ENCODE measurements at places on chromosomes 2 and 18.

DNA sequence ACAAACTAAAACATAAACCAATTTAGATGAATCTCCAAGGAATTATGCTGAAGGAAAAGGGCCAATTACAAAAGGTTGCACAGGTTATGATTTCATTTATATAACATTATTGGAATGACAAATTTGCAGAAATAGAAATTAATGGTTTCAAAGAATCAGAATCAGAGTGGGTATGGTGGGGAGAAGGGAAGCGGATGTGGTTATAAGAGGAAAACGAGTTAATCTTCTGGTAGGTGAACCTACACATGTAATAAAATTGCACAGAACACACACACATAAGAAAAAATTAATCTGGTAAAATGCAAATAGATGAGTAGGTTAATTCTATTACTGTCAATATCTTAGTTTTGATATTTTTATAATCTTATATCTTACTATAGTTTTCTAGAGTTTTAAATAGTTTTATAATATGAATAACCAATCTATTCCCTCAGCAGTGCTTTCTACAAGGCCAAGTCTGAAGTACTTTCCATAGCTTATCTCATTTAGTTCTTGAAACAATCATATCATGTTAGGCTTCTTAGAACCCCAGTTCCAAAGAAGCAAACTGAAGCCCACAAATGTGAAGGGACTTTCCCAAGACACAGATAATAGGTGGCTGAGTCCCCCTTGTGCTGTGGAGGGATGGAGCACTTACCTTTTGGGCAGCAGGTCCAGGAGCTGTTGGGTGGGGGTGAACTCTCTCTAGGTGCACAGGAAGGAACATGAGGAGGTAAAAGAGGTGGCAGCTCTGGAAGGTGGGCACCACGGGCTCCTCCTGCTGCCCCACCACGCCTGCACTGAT is 31.5 kb downstream of the ZNF519 start:
- DNase-seq: no peak

GRCh38 chr2:226066391-226066790 is 666.9 kb downstream of the NYAP2 start:
- DNase-seq: no peak

- no peak for DNase-seq
Observed at GRCh38 chr2:109013051-109013450, 24.0 kb upstream of the EDAR start.

DNA sequence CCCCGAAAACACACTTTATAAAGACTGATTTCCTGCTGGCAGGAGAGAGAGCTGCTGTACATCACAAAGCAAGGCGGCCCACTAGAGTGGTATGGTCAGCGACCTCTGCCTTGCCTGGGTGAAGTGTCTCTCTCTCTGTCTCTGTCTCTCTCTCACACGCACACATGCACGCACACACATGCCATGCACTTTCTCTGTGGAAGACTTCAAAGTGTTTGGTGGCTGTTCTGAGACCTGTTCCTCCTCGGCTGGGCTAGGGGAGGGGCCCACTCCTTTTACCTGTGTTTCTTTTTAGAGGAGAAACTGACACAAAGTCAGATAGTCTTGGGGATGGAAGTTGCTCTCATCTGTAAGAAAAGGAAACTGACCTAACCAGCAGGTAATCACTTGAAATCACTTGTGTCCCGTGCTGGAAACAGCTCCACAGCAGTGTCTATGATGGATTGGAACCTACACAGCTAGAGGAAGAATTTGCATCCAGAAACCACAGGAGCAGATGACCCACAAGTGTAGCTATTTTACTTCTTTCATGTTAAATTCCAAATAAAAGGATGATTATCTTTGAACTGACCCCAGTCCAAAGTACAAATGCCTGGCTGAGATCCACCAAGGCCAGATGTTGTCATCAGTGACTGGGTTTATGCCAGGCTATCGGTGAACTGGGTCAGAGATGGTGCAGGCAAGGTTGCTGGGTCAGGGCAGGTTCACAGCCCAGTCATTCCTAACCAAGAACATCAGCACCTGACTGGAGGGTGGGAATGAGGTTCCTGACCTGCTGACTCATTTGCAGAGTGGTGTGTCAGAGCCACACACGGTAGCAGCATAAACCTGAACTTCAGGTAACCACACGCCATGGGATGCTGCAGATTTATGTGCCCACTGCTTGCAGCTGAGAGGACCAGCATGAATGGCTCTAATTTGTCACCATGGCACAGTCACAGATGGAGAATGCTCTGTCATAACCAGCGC is 63.0 kb downstream of the NPAS2 start:
- no peak for DNase-seq

- no peak for DNase-seq
Observed at GRCh38 chr2:21118302-21118920, 5.4 kb upstream of the TDRD15 start.

DNA sequence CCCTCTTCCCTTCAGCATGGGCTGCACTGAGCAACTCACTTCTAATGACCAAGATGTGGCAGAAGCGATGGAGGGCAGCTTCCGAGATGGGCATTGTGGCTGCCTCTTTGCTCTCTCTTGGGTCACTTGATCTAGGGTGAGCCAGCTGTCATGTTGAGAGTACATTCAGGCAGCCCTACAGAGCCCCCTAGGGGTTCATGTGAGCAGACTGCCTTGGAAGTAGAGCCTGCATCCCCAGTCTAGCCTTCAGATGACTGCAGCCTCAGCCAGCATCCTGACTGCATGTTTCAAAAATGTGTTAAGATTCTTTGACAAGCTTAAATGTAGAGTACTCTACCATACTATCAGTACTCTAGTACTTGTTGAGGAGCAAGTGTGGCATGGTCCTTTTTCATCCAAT is 143.9 kb downstream of the NCK2 start:
- no peak for DNase-seq

DNA sequence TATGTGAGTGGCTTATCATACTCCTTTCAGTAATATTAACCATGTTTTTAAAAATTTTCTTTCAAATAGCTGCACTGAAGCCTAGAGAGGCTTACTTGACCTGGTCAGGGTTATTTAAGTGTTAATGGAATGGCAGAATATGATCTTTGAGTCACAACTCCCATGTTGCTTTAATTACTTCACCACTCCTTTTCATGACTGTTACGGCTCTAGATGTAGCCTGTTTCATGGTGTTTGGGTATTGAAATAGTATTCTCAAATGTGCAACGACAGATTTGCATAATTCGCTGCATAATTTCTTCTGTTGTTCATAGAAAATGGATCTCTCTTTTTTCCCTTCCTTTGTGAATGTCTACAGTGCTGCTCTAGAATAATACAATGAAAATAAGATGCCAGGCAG is 51.6 kb upstream of the PLA2R1 start:
- no peak for DNase-seq

DNA sequence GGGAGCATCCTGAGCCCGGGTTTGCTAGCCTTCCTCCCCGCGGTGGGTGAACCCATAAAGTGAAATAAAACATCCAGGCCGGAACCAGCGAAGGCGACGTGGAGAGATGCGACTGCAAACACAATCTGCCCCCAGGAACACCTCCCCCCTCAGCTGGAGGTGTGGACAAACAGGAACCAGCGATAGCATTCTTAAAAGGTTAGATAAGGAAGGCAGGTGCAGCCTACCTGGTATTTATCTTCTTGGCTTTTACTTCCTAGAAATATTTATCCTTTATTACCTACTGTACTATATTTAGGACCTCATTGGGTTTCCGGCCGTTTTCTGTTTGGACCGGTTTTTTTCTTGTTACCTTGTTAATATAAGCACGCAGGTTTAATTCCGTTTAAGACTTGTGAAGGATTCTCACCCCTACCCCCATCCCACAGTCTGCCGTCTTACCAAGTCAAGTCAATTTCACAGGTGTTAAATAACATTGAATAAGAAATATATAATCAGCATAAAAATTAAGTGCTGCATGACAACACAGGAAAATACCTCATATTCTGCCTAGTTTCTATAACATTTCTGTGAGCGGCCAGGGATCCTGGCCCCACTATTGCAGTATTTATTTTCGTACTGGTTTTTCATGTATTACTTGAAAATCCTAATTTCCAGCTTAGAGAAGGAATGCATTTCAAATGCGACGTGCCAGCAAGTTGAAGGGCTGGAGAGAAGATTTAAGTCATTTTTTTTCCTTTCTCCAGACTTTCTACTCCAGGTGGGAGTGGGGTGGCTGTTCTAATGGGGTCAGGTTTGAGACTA is 224.0 kb upstream of the ID2 start:
- DNase-seq: no peak

DNA sequence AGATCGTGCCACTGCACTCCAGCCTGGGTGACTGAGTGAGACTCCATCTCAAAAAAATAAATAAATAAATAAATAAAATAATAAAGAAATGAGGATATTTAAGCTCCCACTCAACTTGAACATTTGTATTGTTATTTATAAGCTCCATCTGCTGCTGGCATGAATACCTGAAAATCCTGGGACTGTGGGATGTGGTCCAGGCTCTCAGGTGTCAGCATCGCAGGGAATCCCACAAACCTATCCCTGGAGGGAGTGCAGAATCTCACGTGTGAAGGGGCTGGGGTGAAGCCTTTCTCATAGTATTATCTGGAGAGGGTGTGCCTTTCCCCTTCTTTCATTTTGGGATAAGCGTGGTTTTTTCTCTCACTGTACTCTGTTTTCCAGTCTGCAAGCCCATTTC is 47.4 kb upstream of the POLE4 start:
- DNase-seq: no peak

DNA sequence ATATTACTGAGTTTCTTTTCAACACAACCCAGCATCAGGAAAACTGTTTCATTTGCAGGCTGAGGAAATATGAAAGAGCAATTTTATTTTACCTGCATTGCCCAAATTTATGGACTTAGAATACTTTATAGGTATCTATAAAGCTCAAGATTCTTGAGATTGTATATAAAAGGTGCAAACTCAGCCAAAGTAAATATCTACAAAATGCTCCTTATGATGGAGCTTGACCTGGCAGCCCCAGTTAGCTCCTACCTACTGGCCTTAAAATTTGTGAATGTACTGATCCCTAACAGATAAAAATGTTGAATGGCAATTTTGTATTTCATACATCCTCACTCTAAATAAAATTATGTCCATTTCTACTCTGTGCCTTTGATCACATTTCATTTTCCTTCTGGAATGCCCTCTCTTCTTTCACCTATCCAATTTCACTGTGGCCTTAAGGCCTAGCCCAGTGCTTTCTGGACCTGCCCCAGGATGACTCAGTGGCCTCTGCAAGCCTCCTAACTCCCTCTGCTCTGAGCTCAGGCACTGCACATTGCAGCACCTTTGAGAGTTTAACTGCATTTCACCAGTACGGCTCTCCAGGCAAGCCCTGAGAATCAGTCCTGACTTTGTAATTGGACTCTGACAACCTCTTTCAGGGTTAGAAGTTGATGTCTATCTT is 125.9 kb downstream of the ANTXR1 start:
- no peak for DNase-seq

DNA sequence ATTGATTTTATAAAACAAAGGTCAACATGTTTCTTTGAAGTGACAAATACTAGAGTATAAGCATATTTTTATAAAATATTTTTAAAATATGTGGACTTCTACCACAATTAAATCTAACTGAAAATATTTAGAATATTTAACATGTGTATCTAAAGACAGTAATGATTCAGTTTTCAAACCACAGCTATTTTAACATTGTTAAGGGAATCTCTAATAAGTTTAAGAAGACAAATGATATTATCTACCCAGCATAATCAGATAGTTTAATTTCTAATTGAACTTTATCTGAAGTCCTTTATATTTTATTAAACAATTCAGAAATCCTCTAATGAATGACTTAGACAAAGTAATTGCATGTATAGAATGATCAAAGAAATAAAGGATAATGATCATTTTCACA is 96.2 kb downstream of the VWC2L start:
- no peak for DNase-seq

DNA sequence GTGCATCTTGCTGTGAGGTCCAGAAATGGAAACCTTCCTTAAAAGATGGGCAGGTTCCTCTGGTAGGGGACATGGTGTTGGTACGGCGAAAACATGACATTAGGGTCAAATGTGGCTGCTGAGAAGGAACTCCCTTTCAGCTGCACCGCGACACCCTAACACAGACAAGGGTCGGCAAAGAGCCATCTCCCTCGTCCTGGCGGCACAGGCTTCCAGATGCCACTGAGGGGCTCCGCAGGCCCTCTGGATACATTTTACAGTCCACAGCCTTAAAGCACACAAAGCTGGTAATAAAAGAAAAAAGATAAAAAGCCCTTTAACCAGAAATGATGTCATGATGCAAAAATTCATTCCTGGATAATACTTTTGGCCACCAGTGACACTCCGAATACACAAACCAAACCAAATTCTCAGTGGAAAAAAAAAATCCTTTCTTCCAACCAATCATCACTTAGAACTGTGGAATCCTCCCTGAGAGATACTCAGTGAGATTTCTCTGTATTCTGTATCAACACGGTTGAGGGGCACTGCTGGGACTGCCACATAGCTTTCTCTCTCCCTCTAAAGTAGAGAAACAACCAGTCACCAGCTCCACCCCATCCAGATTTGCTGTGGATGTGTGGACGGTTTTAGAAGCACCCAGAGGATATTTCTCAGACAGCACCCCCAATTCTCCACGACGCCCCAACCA is 174.8 kb downstream of the HDAC4 start:
- DNase-seq: no peak

GRCh38 chr18:63299837-63300745 is 19.5 kb downstream of the BCL2 start:
- no peak for DNase-seq

DNA sequence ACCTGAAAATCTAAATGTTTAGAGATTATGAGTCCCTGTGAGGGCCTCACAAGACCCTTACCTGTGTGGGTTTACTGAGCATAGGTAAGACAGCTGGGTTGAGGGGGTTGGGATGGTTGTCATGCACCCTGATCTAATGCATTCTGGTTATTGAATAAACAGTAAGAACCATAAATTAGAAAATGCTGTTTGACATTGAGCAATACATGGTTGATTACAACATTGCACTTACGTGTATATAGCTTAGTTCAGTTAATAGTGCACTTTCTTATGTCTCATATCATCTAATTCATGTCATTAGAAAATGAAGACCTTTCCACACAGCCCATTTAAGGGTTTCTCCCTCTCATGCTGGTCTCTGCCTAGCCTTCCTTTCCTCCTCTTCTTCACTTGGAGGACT is 253.5 kb upstream of the ATP5MC3 start:
- DNase-seq: no peak

DNA sequence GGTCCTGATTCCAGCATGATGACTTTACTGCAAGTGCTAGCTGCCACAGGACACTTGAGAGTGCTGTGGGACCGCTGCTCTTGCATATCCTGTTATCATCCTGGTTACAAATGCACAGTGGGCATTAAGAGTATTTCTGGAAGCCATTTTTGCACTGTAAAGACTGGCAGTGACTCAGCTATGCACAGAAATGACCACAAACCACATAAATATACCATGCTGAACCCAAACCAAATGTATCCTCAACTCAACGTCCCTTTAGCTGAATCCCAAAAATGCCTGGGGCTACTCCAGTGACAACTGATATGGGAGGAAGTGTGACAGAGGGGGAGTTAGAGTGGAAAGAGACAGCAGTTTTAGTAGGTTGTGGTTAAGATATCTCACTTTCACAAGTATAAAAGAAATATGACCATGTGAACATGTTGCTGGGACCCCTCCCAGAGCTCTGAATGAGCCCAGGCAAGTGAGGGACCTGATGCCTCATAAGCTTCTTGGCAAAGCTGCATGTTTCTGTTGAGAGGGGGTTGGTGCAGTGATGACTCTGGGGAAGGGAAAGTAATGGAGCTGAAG is 37.3 kb downstream of the RHBDD1 start:
- no peak for DNase-seq

GRCh38 chr2:136693966-136694365 is 71.4 kb upstream of the THSD7B start:
- no peak for DNase-seq

GRCh38 chr2:23953625-23954024 is 13.4 kb downstream of the UBXN2A start:
- DNase-seq: no peak

Data from stimulated activated CD8-positive, alpha-beta memory T cell treated with anti-CD3 and anti-CD28 coated beads, Interleukin-7, amount 100 ng/mL, for 24 hours (primary cell).